T-helper 9 cell (primary cell): ENCODE measurements at places on chromosomes 1 and 21.

DNA sequence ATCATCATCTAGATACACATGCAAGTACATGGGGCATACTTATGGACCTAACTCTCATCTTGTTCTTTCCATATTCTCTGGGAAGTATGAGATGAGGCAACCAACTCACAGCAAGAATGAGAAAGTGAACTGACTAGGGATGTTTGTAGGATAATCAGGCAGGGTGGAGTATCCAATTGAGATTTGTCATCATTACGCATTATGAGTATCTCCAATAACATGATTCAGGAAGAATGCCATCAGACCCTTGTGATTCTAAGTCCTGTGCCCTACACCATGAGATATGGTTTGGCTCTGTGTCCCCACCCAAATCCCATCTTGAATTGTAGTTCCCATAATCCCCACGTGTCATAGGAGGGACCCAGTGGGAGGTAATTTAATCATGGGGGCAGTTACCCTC lies 154.0 kb downstream of the SLC30A10 start:
- no peak for DNase-seq

DNA sequence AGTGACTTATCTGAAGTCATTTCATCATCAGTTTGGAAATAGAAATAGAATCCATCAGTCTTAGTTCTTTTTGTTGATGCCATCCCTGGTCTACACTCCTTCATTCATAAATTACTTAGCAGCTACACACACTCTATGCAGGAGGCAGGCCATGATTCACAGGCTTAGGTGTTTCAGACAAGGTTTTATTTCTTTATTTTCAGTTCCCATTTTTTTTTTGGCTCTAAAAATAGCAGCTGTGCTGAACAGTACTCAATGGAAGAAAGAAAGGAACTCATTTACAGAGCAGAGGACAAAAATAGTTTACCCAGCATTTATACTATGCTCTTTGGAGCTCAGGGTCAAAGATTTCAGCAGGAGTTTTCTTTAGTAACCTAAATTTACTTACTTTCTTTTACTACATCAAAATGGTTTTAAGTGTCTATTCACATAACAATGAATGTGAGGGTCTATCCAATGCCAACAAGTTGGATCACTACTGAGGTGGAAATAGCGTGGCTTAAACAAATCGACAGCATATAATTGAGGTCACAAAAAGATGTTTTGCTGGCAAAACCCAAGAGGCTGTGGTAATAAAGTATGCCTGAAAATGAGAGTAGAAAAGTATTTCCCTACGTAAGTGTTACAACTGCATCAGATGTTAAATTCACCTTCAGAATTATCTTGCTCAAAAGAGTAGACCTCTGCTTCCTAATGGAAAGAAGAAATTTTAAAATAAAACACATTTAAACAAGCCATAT lies 7.7 kb downstream of the KRTAP19-8 start:
- DNase-seq, result no peak

- DNase-seq, result no peak
Observed at GRCh38 chr1:108016451-108016920, 51.5 kb upstream of the VAV3 start.

GRCh38 chr1:163477276-163477830 lies 155.6 kb downstream of the NUF2 start:
- no peak for DNase-seq

DNA sequence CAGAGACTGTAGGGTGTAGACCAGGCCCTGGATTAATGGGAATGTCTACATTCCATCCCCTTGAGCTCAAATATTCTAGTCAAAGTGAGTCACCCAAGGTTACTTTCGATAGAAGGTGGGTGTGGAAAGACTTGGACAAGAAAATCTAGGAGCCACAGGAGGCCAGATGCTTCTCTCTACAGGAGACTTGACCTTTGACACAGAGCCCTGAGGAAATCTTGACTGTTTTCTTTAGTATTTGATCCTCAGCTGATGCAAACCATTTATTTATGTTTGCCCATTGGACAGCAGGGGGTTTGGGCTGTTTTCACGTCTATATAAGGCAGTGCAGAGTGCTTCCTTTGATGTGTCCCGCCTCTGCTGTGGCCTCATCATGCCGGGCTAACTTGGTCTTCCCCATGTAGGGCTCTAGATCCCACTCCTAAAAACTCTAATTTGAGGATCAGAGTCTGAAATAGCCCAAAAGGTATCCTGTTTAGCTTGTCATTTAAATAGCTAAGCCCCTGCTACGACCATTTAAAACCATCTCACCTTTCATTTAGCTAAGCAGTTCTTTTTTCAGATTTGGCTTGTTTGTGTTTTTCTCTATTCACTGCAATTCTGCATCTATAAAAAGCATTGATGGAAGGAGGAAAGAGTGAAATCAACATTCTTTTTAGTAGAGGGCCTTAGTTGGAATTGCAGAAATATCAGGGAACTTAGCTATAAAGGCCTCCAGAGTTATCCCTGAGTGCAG lies 15.5 kb upstream of the MAP3K7CL start:
- no peak for DNase-seq

GRCh38 chr21:36643374-36644250 lies 55.3 kb upstream of the SIM2 start:
- DNase-seq, result no peak

DNA sequence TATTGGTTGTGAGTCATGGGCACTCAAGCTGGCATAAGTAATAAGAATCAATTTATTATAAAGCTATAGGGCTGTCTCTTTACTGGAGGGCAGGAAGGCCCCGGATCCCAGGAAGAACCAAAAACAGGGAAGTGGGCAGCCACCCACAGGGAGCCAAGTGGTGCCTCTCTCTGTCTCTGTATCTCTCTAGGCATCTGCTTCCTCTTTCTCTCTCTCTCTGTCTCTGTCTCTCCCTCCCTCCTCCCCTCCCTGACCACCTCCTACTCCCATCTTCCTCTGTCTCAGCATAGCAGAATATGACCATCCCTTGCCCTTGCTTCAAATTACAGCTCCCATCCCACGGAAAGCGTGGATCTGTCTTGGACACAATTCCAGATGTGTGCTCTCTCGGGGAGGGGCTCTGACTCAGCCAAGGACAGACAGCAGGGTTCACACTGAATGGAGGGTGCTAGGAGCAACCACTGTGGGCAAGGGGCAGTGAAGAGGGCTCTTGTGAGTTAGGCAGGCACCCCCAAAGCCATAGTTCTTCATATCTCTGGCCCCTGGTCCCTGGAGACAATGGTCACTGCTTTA lies 80.4 kb upstream of the LPGAT1 start:
- DNase-seq, result no peak

DNA sequence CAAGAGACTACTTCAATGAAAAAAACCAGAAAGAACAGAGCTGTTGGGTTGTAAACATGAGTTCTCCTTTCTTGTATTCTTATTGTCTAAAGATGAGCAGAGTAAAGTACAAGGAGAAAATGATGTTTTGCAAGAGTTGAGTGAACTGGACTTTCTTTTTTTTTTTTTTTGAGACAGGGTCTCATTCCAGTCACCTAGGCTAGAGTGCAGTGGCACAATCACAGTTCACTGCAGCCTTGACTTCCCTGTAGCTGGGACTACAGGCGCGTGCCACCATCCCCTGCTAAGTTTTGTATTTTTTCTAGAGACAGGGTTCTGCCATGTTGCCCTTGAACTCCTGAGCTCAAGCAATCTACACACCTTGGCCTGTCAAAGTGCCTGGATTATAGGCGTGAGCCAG lies 7.1 kb upstream of the IVNS1ABP start:
- DNase-seq, result no peak

DNA sequence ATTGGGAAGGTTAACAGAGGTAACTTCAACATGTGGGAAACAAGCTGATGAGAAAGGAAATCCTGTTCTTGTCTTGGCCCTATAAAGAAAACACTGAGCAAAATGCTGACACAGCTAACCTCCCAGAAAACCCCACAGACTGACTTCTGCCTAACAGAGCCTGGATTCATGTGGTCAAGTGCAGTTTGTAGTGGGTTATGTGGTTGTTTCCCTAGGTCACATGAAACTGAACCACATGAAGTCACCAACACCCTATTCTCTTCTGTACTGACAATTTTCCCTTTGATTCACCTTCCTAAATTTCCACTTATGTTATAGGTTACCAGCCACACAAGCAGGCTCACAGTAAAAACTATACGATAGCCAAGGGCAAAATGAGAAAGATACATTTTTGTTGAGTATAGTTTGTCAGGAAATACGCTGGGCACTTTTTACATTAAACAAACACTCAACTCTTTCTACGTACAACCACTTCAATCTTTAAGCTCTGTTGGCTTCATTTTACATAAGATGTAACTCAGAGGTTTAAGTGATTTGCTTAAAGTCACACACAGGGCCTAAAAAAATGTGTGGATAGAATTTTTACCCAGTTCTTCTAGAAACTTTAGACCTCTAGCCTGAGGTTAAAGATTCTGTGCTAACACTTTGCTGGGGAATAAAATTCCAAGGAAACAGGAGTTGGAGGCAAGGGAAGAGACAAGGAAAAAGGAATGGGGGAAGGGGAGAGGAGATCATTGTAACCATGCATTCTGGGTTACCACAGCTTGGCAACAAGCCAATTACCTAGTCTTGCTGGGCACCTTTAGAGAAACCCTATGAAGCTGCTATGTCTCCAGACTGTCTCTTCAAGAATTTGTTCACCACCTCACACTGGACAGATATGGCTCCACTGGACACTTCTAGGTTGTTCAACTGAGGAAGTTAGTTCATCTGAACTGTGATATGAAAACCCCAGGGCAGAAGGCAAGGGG lies 601.6 kb upstream of the USP24 start:
- no peak for DNase-seq

GRCh38 chr1:228350831-228351781 lies 55.5 kb downstream of the TRIM11 start:
- no peak for DNase-seq

DNA sequence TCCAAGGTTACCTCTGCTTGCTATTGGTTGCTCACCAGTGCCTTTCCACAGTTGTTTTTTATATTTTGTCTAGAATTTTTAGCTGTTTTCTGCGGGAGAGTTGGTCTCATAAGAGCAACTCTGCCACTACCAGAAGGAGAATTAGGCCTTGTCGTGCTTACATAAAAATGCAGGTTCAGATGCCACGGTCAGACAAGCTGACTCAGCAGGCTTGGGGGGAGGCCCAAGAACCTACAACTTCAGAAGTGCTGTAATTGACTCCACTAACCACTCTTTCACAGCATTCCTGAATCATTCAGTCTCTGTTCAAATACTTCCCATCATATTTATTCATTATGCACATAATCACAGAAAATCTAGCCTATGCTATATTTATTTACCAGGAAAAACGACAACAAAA lies 23.1 kb upstream of the YRDC start:
- no peak for DNase-seq

- no peak for DNase-seq
Observed at GRCh38 chr1:3192361-3192760, 123.4 kb downstream of the PRDM16 start.

DNA sequence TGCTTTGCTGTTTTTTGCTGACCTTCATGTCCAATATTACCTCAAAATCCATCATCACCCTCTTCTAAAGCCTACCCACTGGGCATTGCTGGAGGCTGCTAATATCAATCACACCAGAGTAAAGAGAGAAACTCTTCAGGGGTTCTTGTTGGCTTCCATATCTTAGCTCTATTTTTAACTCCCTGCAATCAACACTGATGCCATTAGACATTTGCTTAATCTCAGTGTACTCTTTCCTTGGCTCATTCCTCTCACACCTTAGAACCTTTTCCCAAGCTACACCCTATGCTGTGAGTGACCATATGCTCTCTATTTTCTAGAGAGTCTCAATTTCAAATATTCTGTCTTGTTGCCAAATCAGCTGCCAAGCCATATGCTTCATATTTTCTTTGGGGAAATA lies 40.6 kb upstream of the RABGAP1L start:
- no peak for DNase-seq

GRCh38 chr1:219871427-219872057 lies 56.8 kb downstream of the SLC30A10 start:
- DNase-seq, result no peak

GRCh38 chr1:220151454-220151853 lies 57.5 kb downstream of the IARS2 start:
- DNase-seq, result no peak

GRCh38 chr1:145846201-145846612 lies 777 bp downstream of the NUDT17 start:
- DNase-seq, result no peak

GRCh38 chr1:219917281-219917680 lies 11.1 kb downstream of the SLC30A10 start:
- DNase-seq, result no peak

GRCh38 chr1:204259782-204260181 lies 46.0 kb upstream of the GOLT1A start:
- no peak for DNase-seq

- no peak for DNase-seq
Observed at GRCh38 chr1:107139833-107140702, 771 bp upstream of the NTNG1 start.

GRCh38 chr1:44433209-44433608 lies 28.2 kb downstream of the RNF220 start:
- DNase-seq, result no peak

GRCh38 chr1:212498283-212499040 lies 65.7 kb downstream of the NENF start:
- DNase-seq, result no peak

GRCh38 chr1:26278303-26278702 lies 1.6 kb upstream of the SH3BGRL3 start:
- no peak for DNase-seq

GRCh38 chr1:177142791-177143271 lies 21.7 kb downstream of the ASTN1 start:
- DNase-seq, result no peak

DNA sequence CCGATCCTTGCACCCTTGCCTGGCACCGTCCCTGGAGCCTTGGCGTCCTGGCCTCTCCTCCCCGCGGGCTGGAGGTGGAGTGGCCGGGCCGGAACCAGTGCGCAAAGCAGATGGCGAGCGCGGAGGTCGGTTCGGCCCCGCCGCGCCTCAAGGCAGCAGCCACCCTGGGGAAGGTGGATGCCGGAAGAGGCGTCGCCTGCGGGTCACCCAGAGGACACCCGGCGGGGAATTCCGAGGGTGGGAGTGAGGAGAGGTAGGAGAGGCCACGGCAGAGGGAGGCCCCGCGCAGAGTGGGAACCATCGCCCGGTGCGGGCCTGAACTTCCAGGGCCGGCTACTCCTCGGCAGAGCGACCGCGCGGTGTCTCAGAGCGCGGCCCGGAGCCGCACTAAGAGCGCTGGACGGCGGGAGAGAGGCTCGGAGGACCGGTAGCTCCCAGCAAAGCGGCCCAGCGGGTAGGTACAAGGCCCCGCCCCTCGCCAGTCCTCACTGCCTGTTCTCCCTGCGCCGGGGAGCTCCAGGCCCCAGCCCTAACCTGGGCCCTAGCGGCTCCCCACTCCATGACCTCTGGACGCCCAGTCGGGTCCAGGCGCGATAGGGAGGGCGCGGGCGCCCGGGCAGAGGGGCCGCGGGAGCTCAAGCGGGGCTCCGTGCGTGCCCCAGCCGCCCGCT lies at the start of gene RNF207:
Gene RNF207 (plus strand): TSS at position 271 of the 671 bp plus-strand sequence. CDS start 417 bp downstream, outside the sequence.
- DNase-seq, result peak; percentile 57
